ENCODE measurements at places on chromosomes 2 and 18. TPM values are rescaled to one million over a fixed set of nuclear protein-coding genes. Genes with fewer than 3 reads are reported as not detected.

Gene LIMS3
- not detected for total RNA-seq

Gene SLC5A7
- total RNA-seq = 0.41 TPM

Gene TEX44
- not detected for total RNA-seq

Gene SERPINB13
- total RNA-seq = 1.4 TPM

Gene COL3A1
- 107 TPM for total RNA-seq

Gene HOXD12
- total RNA-seq = not detected

Gene INHA
- total RNA-seq = not detected

Gene OXER1
- total RNA-seq = 4.9 TPM

Gene SERPINB2
- not detected for total RNA-seq

Gene SERPINB3
- total RNA-seq = not detected

Gene GDF7
- total RNA-seq = 0.20 TPM

Gene TRIM54
- 0.40 TPM for total RNA-seq

Gene PLA2R1
- total RNA-seq = 18.2 TPM

Gene APCDD1
- 6.7 TPM for total RNA-seq

- DNase-seq = no peak
Observed at GRCh38 chr2:7929281-7929680, 752.6 kb upstream of the ID2 start.

DNA sequence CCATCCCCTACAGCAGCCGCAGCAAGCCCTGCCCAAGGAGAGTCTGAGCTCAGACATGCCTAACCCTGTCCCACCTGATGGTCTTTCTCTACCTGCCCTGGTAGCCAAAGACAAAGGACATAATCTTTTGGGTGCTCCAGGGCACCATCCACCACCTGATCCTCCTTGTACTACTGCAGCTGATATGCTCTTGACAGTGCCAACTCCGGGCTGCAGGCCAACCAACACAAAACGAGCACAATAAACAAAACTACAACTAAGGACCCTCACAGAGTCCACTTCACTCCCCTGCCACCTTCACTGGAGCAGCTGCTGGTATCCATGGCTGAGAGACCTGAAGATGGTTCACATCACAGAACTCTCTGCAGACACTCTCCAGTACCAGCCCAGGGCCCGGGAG lies 106.3 kb downstream of the GRB14 start:
- DNase-seq = no peak

DNA sequence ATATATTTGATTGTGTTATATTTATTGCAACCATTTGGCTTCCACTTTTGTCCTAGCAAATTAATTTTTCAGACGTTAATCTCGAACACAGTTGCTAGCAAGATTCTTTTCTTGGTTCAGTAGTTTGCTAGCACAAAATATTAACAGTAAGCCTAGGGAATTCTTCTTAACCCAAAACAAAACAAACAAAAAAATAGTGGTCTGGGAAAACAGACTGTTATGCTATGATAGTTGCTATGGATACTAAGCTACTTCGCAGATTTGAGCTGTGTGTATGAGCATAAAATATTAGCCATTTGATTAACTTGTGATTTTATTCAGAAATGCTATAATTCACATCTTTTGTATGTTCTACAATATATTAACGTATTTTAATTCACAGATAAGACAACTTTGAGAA lies 541.5 kb upstream of the NETO1 start:
- no peak for DNase-seq

GRCh38 chr18:52341608-52342381 lies 1.8 kb downstream of the DCC start:
- no peak for DNase-seq

DNA sequence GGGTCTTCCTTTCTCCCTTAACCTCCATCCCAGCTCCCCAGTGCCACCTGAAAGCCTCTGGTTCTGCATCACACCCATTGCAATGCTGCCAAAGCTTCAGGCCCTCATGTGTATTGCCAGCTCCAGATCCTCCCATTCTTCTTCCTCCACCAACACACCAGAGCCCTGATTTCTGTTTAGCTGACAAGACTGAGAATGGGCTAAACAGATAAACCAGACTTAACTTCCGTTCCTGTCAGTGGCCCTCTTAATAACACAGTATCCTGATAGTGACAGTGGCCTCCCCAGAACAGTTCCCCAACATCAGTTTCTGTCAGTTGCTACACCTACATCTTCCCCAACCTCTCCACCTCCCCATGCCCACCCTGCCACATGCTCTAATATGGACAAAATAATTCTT lies 31.3 kb upstream of the C1D start:
- DNase-seq = no peak

GRCh38 chr2:16335947-16336346 lies 329.7 kb downstream of the CYRIA start:
- no peak for DNase-seq

- no peak for DNase-seq
Observed at GRCh38 chr2:99714349-99714748, 224.5 kb upstream of the REV1 start.

DNA sequence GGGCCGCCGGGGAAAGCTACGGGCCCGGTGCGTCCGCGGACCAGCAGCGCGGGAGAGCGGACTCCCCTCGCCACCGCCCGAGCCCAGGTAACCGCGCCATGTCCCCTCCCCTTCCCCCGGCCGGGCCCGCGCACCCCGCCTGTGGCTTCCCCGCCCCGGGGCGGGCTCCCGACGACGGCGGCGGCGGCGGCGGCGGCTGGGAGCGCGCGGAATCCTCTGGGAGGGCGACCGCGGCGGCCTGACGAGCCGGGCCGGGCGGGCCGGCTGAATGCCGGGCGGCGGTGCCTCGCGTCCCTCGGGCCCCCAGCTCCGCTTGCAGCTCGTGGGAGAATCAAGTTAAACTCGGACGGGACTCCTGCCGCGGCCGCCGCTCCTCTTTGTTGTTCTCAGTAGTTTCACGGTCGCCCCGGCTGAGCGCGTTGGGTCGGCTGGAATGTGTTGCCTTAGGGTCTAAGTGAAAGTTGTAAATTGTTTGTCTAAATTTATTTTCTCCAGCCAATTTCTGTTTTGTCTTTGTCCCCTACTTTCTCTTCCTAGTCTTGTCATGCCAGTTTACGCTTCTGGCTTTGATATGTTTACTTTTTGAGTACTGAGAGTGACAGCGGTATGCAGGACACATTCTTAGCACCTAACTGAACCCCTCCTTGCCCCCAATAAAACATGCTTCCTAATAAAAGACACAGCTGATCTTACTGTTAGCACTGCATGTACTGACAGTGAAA lies 685 bp downstream of the SMAD4 start:
- peak; percentile 81 for DNase-seq

- no peak for DNase-seq
Observed at GRCh38 chr2:194550702-194551101, 1106.3 kb upstream of the SLC39A10 start.

- peak; percentile 28 for DNase-seq
Observed at GRCh38 chr2:134739879-134740301, 21.1 kb upstream of the TMEM163 start.

- no peak for DNase-seq
Observed at GRCh38 chr2:239866350-239866749, 158.8 kb downstream of the NDUFA10 start.

DNA sequence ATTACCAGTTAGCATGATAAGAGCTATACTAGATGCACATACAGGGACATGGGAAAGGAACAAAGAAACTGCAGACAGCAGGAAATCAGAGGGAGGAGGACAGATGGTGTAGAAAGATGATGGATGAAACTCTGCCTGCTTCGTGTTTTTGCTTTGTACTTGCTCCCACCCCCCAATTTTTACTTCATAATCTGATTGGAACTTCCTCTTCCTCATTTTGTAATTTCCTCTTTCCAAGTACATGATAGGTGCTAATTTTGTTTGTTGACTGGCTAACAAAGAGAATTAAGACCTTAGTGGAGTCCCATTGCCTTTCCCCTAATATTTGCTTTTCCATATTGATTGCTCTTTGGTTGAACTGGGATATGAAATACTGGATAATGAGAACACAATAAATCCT lies 76.0 kb upstream of the PELI1 start:
- DNase-seq = no peak

- DNase-seq = no peak
Observed at GRCh38 chr18:58592223-58593214, 36.4 kb downstream of the ALPK2 start.

GRCh38 chr2:171813729-171814128 lies 80.3 kb downstream of the SLC25A12 start:
- no peak for DNase-seq

DNA sequence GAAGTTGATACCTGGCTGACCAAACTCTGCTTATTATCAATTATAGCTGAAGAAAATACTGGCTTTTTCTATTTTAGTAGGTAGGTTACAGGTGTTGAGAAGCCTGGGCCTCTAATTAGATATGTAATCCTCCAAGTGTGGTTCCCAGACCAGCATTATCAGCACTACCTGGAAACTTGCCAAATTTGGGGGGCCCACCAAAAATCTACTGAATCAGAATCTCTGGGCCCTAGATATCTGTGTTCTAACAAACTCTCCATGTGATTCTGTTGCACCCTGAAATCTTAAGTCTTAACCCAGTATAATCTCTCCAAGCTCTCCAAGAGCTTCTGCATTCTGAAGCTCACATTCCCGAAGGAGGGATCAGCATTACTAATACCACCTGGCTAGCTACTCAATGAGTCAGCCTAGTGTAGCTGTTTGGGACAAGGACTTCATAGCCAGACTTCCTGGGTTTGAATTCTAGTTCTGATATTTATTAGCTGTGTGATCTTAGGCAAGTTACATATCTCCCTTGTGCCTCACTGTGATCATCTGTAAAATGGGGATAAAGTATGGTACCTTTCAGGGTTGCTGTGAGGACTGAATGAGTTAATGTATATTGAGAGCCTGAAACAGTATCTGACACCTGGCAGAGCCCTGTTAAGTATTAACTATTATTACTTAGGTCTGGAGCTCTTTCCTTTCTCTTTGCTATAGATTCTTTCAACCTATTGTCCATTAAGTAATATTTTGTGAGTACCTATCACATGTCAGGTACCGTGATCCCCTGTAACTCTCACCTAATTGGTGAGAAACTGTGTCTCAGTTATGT lies 94.1 kb upstream of the CD302 start:
- no peak for DNase-seq

GRCh38 chr2:159072795-159073194 lies 104.4 kb downstream of the TANC1 start:
- no peak for DNase-seq

DNA sequence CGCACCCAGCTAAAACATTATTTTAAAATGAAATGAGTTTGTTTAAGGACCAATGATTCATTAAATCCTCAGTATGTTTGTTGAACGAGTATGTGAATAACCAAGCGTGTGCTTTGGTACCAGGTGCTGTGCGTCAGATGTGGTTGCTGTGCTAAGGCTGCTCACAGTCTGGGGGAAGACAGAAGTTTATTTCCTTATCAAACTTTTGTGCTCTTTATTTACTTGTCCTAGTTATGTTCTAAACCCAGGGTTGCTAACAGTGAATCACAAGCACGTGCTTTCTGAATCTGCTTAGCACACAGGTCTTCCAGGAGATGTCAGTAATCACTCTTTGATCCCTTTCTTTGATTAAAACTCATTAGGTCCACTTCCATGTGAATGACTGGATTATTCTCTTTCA lies 37.0 kb downstream of the RAPGEF4 start:
- DNase-seq = no peak

DNA sequence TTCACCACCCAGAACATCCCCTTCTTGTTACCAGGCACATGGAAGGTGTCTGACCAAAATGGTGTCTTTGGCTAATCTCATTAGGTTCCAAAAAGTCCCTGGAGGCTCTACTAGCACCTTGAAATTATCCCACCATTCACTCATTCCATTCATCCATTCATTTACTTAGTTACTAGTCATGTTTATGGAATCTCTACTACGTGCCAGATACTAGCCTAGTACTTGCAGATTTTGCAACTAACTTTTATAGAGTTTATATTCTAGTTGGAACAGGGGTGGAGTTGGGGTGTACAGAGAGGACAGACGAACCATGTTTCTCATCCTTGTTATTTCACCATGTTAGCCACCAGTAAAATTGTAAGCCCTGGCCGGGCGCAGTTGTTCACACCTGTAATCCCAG lies 4.0 kb upstream of the NOP58 start:
- DNase-seq = no peak

GRCh38 chr2:158894078-158894477 lies 74.4 kb upstream of the TANC1 start:
- DNase-seq = no peak

DNA sequence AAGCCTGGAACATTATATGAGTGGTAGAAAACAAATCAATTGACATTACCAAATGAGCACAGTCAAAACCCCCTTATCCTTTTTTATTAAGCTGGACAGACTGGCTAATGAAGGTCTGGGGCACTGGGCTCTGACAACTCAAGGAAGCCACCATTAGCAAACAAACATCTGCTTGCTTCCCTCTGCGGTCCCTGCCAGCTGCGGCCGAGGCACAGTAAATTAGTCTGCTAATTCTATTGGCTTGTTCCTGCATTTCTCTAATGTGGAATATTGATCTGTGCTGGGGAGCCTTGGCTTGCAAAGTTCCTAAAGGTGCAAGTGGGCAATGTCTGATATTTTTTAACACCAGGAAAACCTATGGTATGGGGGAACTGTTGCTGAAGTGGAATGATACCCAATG lies 300.3 kb downstream of the MTX2 start:
- no peak for DNase-seq

- no peak for DNase-seq
Observed at GRCh38 chr18:80187956-80188642, 59.2 kb downstream of the PARD6G start.

DNA sequence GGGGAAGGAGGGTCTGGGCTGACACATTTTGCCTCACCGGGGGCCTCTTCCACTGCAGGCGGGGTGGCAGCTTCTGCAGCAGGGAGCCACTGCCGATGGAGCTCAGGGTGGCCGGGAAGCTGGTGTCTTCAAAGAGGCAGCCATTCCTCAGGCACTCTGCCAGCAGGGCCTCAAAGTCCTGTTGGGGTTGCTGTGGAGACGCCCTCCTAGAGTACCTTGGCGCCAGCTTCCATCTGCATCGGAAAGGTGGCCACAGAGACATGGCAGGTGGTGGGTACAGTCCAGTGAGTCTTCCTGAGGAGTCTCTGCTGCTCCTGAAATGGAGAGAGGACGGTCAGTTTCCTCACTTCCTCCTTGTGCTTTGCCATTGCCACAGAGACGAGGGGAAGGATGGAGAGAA lies 12.1 kb downstream of the CAPN14 start:
- DNase-seq = no peak

- DNase-seq = no peak
Observed at GRCh38 chr2:118325321-118325955, 237.2 kb downstream of the INSIG2 start.

DNA sequence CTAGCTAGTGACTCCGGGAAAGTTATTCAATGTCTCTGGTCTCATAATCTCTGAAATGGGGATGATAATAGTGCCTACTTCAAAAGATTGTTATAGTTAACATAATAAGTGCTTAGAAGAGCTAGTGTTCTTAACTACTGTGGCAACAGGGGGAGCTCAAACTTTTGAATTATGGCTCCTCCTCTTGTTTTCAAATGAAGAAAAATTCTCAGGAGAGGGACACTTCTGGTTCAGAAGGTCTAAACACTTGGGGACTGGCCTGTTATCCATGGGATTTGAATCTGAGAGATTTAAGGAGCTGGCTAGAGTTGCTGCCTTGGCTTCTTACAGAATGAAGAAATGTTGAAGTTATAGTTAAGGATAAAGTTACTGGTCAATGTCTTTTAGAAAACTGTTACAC lies 92.2 kb upstream of the ITGB6 start:
- no peak for DNase-seq

Measured in transverse colon (tissue), 4 donors.